ENCODE measurements at places on chromosomes 3 and 15.

DNA sequence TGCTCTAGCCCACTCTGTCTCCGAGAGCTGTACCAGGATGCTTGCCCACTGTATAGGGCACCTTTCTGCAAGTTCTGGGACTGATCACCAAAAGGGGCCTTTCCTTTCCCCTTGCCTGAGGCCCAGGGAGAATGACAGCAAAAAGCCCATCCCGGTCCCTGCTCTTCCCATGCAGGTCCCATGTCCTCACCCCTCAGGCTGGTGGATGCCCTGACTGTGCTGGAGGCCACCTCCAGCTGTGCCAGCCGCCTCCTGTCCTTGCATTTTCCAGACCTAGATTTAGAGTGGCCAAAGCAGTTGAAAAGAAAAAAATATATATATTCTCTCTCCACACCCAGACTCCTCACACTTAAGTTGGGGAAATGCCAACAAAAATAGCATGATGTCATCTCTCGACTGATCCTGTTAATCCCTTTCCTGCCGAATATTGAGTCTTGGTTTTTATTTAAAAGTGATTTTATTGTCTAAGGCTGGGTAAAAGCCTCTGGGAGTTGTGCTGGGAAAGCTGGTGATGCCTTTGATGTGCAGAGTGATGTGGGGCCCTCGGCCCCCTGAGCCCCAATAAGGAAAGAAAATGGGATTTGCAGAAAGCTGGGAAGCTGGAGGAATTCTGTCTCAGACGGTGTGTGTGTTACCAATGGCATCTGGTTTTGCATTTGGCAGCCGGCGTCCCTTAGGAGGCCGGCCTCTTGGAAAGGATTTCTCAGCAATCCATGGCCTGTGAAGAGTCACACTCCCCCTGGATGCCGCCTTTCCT is 29.3 kb upstream of the TPM1 start:
- DNase-seq: no peak

DNA sequence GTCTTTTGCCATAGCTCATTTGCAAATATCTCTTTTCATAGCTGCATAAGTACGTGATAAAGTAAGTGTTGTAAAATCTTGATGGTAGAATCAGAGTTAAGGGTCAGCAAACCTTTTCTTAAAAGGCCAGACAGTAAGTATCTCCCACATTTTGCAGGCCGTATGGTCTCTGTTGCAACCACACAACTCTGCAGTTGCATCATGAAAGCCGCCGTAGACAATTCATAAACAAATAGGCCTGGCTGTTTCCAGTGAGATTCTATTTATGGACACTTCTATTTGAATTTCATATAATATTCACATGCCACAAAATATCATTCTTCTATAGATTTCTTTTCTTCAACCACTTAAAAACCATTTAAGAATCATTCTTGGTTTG is 248.5 kb downstream of the TLE3 start:
- no peak for DNase-seq

- no peak for DNase-seq
These were observed 901 bp downstream of the ALCAM start for GRCh38 chr3:105367406-105368213.

- DNase-seq: no peak
These were observed 549 bp upstream of the SOX14 start for GRCh38 chr3:137763594-137763938.

- no peak for DNase-seq
These were observed 40.7 kb downstream of the C3orf70 start for GRCh38 chr3:185112186-185112585.

DNA sequence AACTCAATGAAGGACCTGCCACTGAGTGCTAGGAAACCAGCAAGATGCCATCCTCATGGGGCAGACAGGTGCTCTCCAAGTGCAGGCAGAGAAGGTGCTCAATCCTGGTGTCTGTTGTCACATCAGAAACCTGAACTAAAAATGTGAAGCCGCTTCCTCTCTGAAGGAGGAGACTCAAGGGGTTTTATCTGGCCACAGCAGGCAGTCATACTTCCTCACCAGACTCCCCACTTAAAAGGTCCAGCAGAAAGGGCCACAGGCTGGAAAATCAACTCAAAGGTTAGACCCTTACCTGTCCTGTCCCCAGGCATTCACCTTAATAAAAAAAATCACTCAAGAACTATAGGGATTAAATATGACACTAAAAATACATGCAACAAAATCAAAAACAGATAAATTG is 4.8 kb downstream of the CCDC12 start:
- DNase-seq: no peak

DNA sequence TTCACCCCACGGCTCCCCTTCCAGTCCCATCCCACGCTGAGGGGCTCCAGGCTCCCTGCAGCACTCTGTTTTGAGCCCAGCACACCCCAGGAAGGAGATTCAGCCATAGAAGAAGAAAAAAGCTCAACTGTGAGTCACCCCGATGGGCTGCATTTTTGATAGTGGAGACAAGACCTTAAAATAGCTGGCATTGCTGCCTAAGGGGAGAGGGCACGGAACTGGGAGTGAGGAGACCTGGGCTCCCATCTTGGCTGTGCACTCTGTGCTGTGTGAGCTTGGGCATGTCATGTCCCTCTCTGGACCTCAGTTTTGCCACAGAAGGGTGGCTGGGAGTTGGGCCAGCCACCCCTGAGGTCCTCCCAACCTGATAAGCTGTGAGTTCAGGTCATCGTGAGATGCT is 57.2 kb upstream of the SMAD6 start:
- DNase-seq: no peak

DNA sequence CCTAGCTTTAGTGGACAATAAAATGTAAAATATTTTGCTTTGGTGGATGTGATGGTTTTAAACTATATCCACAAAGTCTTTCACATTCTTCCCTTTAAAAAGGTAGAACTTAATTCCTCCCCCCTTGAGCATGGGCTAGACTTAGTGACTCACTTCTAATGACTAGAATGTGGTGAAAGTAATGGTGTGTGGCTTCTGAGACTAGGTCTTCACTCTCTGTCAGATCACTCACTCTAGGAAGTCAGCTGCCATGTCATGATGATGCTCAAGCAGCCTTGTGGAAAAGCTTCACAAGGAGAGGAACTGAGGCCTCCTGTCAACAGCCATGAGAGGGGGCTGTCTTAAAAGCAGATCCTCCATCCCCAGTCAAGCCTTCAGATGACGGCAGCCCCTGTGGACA is 4.2 kb downstream of the LRRC2 start:
- no peak for DNase-seq

GRCh38 chr15:67833710-67834511 is 5.9 kb downstream of the RNU6-1 start:
- no peak for DNase-seq

- DNase-seq: peak; percentile 56
These were observed at the start of gene STT3B for GRCh38 chr3:31532587-31533168. Gene STT3B, plus strand, starts transcription at chr3:31532925. Its CDS starts 74 bp downstream, at chr3:31532999.

- no peak for DNase-seq
These were observed 42.3 kb upstream of the KLHL25 start for GRCh38 chr15:85837011-85837433.

DNA sequence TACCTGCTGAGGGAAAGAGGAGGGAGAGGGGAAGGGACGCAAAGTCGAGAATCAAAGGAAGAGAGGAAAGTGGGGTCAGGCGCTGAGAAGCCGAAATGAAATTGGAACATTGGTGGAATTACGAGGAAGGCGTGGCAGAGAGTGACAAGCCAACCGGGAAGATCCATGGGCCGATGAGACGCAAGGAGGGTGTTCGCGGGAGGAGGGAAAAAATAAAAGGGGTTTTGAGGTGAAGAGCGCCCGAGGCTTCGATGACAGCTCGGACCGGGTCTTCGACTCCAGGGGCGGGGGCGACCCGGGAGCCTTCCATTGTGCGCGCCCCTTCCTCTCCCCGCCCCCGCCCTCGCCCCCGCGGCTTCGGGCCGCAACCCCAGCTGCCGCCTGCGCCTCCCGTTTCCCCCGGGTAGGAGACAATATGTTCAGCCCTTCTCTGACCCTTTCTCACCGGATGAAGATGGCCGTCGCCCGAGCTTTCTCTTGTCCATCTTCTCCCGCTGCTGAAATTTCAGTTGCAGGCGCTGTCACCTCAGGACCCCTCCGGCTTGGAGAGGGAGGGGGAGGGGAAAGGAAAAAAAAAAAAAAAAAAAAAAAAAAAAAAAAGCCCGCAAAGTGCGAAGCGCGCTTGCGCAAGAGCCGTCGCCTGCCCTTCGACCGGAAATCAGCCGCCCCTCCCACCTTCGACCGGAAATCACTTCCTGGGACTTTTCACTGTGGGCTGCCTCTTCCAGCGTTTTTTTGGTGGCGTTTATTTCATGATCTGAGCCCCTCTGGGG is at the start of gene SENP7:
Gene SENP7 (minus strand): TSS at position 567 of the 773 bp plus-strand sequence. CDS start 82 bp downstream, at position 485.
- peak; percentile 36 for DNase-seq

DNA sequence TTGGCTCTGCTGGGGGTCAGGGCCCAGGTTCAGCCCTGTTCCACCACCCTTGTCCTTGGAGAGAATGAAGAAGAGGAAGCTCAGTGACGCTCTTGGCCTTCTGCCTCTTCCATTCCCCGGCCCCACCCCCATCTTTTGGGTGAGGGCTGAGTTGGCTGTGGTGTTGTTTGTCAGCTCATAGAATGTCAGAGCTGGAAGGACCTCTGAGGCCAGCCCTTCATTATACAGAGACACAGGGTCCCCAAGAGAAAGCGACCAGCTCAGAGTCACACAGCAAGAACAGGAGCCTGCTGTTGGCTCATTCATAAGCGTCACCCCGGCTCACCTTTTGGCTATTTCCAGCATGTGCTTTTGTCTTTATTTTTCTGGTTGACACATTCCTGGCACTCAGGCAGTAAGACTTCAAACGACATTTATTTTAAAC is 68.2 kb downstream of the AAGAB start:
- no peak for DNase-seq

GRCh38 chr15:65962187-65962586 is 92.9 kb downstream of the RAB11A start:
- DNase-seq: no peak

DNA sequence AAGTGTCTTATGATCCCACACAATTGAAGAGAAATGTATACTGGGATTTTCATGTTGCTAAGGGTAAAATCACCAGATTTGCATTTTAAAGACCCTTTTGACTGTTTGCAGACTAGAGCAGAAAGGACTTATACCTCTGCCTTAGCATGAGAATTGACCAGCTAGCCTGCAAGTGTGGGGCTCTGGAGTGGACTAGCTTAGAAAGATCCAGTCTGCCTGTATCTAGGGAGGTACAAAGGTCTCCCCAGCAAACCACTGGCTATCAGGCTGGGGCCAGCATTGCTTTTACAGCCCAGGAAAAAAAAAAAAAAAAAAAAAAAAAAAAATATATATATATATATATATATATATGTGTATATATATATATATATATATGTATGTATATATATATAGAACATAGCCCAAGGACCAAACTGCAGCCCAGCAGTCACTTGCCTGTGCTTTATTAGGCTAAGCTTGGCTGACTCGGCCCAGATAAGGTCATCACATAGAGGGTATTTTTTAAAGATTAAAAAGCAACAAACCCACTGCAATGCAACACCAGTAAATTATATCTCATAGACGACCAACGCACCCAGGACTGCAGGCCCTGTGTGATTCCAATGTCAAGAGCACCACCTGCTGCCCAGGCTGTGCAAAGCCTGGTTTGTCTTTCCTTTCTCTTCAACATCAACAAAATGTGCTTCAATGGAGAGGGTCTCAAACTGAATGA is 63.7 kb downstream of the DCLK3 start:
- no peak for DNase-seq

DNA sequence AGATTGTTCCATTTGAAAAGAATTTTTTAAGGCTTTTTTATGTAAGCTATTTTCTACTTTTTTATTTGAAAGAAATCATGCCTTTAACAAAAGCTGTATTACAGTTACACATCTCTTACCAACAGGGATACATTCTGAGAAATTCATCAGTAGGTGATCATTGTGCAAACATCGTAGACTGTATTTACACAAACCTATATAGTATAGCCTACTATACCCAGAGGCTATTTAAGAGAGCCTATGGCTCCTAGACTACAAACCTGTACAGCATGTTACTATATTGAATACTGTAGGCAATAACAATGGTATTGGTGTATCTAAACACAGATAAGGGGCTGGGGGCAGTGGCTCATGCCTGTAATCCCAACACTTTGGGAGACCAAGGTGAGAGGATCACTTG is 43.1 kb downstream of the PEAK1 start:
- DNase-seq: no peak

DNA sequence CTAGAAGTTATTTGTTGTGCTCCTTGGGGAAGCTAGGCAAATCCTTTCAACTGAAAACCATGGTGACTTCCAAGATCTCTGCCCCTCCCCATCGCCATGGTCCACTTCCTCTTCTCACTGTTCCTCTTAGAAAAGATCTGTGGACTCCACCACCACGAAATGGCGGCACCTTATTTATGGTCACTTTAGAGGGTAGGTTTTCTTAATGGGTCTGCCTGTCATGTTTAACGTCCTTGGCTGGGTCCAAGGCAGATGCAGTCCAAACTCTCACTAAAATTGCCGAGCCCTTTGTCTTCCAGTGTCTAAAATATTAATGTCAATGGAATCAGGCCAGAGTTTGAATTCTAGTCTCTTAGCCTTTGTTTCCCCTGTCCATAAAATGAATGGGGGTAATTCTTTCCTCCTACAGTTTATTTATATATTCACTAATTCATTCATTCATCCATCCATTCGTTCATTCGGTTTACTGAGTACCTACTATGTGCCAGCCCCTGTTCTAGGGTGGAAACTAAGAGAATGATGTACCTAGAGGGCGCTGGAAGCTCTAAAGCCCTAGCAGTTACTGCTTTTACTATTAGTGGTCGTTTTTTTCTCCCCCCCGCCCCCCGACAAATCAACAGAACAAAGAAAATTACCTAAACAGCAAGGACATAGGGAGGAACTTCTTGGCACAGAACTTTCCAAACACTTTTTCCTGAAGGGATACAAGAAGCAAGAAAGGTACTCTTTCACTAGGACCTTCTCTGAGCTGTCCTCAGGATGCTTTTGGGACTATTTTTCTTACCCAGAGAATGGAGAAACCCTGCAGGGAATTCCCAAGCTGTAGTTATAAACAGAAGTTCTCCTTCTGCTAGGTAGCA is 657 bp downstream of the PATL2 start:
- DNase-seq: no peak

DNA sequence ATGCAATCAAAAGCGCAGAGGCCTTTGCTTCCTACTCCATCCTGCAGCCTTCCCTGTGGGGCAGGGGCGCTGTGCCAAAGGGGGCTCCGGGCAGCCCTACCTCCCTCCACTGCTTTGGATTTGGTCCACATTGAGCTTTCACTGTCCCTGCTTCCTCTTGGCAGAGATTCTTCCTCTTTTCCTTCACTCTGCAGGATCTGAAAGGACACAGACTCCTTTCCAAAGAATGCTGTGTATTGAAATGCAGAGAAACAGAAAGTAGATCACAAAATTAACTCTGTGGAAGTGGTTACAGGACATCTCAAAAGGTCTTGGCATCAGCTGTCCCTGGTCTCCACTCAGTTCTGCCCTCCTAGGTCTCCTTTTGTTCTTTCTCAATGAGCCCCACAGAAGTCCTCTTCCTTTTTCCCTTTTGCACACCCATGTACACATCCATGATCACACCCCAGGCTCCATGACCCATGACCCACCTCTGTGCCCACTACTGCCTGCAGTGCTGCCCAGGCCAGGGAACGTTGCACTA is 64.1 kb downstream of the CCR1 start:
- DNase-seq: no peak

DNA sequence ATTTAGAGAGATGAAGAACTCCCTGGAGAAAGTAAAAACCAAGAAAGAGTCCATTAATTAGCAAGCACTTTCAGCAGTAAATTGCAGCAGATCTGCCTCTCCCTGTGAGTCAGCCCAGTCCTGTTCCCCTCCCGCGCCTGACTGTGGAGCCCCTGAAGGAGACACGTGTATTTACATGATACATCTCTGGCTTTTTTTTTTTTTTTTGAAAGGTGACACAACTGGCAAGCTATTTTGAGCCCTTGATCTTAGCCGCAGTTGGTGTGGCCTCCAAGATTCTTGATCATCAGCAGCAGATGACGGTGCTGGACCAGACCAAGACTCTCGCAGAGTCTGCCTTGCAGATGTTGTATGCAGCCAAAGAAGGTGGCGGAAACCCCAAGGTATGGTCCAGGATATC is 271.8 kb upstream of the TPM1 start:
- no peak for DNase-seq
